ENCODE measurements at places on chromosomes 11 and 22. TPM values are rescaled to one million over a fixed set of nuclear protein-coding genes. Genes with fewer than 3 reads are reported as not detected.

The JHY gene
- total RNA-seq: 9.8 TPM

GRCh38 chr11:45347348-45348082 is 61.4 kb upstream of the SYT13 start:
- H3K4me1 ChIP-seq: no peaks in the 10 kb centered on the region
- peaks cover 18% of the 10 kb centered on the region for H3K27me3 ChIP-seq
- DNase-seq: no peak
- no peak overlapping the region for H3K27ac ChIP-seq
- H3K4me3 ChIP-seq: no peak overlapping the region

GRCh38 chr22:27318516-27318915 is 483.0 kb downstream of the MN1 start:
- no peaks in the 10 kb centered on the region for H3K4me1 ChIP-seq
- peak; percentile 81 for DNase-seq
- no peak overlapping the region for H3K4me3 ChIP-seq
- no peaks in the 10 kb centered on the region for H3K36me3 ChIP-seq
- no peak overlapping the region for H3K27ac ChIP-seq

The GAL gene
- total RNA-seq: 1.4 TPM

The CECR2 gene
- 9.9 TPM for total RNA-seq

DNA sequence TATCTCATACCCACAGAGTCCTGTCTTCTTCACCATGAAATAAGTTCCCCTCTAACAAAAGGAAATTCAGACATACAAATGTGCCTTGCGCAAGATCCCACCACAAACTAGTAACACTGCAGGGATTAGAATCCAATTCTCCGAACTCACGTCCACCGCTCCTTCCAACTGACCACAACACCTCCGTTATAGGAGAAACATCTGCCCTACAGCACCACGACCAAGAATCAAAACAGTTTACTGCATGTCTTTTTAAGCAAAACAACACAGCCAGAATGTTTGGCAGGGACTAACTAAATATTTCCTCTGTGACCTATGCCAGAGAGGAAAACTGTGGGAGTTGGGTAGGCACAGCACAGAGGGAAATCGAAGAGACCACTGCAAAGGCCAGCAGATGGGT is 72.7 kb upstream of the AKIP1 start:
- peak overlapping the region; percentile 57 for H3K27ac ChIP-seq
- H3K36me3 ChIP-seq: no peaks in the 10 kb centered on the region
- H3K4me1 ChIP-seq: peaks cover 49% of the 10 kb centered on the region
- DNase-seq: no peak

DNA sequence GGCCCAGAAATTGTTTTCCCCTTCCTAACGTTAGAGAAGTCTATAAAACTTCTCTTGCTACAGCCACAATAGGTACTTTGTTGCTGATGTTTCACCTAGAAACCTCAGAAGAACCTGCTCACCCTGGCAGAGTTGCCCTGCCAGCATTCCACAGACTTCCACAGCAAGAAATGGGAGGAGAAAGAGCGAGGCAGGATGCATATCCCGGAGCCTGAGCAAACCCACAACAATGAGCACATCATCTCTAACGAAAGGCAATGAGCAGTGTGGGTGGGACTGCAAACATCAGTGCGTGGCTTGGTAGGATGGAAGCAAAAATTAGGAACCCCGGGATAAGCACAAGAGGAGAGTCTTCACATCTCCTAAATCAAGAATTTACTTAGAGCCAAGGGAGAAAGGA is 892.3 kb downstream of the OPCML start:
- no peaks in the 10 kb centered on the region for H3K4me1 ChIP-seq
- H3K27me3 ChIP-seq: no peaks in the 10 kb centered on the region
- no peak overlapping the region for H3K27ac ChIP-seq
- H3K4me3 ChIP-seq: no peak overlapping the region
- no peaks in the 10 kb centered on the region for H3K36me3 ChIP-seq
- DNase-seq: no peak

Measured in left lung (tissue), 14 donors.